NCI-H2029 (cell line): ENCODE measurements at places on chromosomes 13 and 19.

DNA sequence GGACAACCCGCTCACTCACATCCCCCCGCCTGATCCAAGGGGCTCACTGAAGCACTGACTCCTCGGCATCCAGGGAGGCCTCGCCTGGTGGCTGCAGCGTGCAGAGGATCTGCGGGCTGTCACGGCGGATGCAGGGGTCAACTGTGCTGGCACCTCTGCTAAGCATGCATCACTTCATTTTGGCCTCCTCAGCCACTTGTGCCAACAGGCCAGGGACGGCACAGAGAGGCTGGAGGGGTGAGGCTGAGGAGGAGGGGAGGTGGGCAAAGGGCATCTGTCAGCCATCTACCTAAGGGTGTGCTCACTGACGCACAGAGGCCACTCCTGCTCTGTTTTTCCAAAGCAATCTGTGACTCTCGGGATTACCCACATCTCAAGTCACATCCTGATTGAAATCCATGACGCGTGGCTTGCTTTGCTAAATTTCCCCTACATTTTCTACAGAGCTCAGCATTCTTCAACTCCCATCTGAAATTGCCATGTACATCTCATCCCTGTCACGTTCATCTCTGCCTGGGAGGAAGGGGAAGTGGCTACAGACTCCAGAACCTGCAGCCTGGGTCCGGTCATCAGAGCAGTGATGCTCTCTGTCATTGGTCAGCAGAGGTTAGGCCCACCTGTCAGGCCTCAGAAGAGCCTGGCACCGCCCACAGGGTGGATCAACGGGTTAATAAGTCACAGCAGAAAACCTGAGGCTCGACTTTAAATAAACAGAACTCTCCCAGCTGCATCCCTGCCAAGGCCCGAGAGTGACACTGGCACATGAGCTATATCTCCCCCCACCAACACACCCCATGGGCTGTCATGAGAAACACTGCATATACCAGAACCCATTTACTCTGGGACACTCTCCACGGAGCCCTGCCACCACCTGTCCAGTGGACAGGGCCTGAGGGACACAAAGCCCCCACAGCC lies 17.6 kb downstream of the ELL start:
- no peak for DNase-seq

DNA sequence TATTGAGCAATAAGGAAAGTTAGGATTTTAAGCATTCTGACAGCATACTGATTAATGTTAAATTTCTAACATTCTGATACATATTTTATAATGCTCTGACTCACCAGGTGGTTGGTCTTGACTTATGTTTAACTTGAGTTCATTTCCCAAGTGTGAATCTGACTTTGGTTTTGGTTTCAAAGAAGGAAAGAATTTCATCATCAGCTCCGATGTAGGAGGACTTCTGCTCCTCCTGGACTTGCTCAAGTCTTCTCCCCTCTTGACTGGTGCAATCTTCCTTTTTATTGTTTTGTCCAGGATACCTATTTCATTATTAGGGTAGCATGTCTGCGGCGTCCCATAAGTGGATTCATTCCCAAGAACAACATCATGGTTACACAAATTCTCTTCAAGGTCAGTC lies 141.3 kb downstream of the RNF17 start:
- DNase-seq = no peak

- DNase-seq = no peak
Measured at GRCh38 chr13:108674771-108675170, 45.4 kb downstream of the MYO16 start.

DNA sequence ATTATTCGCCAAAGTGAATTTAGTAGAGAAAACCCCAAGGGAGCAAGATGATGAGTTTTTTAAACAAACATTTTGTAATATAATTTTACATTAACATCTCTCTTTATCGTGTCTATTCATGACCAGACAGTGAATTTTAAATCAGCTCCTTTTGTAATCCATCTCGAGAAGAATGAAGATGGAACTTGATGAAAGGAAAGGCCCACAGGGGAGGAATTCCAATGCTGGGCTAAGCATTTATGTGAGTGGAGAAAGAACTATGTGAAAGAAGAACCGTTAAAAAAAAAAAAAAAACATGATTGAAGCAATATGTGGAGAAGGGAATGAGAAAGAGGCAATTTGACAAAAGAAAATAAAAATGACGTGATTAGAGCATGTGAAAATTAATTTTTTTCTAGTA lies 170.6 kb downstream of the KCTD12 start:
- DNase-seq = no peak

DNA sequence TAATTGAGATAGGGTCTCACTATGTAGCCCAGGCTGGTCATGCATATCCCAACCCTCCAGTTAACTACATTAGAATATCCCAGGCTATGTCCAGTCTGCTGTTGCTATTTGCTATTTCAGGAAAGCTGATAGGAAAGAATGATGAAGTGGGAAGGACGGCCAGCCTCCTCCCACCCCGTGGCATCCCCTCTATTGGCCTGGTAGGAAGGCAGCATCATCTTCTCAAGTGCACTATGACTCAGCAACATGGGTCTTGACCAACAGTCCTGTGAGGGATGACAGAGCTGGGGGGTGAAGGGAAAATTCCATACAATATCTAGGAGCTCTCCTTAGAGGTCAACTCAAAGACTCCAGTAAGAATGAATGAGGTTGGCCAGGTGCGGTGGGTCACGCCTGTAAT lies 48.0 kb upstream of the ABCC4 start:
- DNase-seq = no peak

DNA sequence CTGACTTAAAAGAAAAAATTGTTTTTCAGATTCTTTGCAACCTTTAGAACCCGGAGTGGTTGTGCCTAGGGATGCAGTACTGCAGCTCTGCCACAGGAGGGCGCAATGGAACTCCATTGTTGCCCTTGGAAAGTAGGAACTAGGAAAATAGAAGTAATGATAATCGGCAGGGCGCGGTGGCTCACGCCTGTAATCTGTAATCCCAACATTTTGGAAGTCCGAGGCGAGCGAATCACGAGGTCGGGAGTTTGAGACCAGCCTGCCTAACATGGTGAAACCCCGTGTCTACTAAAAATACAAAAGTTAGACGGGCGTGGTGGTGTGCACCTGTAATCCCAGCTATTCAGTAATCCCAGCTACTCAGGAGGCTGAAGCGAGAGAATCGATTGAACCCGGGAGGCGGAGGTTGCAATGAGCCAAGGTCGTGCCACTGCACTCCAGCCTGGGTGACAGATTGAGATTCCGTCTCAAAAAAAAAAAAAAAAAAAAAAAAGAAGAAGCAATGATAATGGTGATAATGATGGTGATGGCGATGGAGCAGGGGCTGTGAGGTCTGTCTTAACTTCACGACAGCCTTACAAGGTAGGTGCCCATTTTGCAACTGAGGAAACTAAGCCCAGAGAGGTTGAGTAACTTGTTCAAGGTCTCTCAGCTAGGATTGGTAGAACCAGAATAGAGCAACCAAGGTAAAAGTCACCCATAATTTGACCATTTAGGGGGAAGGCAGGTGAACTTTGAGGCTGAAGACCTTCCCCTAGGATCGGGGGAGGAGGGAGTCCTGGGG lies 5.5 kb upstream of the ADAMTS10 start:
- no peak for DNase-seq

DNA sequence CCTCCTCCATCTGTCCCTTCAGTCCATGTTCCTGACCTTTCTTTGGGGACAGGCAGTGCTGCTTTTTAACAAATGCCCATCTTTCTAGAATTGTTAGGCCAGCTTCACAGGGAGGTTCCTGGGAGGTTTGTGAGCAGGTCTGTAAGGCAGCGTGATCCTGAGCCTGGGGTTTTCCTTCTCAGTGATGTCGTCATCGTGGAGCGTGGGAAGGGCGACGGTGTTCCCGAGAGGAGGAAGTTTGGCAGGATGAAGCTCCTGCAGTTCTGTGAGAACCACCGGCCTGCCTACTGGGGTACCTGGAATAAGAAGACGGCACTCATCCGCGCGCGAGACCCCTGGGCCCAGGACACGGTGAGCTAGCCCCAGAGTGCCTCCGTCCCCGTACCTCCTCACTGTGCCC lies 26.8 kb downstream of the CHAF1A start:
- no peak for DNase-seq

- no peak for DNase-seq
Measured at GRCh38 chr13:30039511-30039911, 189.1 kb upstream of the UBL3 start.

DNA sequence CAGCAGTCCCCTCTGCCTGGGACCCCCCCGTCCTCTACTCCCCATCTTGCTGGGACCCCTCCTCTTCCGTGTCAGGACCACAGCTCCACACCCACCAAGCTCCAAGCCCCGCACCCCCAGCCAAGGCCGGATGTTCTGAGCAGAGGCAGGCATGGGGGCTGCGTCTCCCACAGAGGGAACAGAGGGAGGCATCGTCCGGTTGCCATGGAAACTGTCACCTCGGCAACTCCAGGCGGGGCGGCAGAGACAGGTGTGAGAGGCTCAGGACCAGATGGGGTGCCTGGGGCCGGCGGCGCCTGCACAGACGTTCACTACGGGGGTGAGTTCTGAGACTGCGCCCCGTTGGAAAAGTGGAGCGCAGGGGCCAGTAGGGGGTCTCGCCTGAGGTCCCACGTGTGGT lies 5.4 kb downstream of the RNU6-9 start:
- no peak for DNase-seq
